Activated CD4-positive, alpha-beta T cell treated with anti-CD3 and anti-CD28 coated beads for 36 hours (primary cell): ENCODE measurements at places on chromosomes 6 and 20. TPM values are rescaled to one million over a fixed set of nuclear protein-coding genes. Genes with fewer than 3 reads are reported as not detected.

The DNAH8 gene
- not detected for total RNA-seq

The TP53INP2 gene
- 2.2 TPM for total RNA-seq

The DNMT3B gene
- total RNA-seq, result 1.6 TPM

The LRRC73 gene
- 0.18 TPM for total RNA-seq

The MRPS26 gene
- total RNA-seq, result 153 TPM

The OR5V1 gene
- not detected for total RNA-seq

The C20orf141 gene
- not detected for total RNA-seq

The RBBP8NL gene
- total RNA-seq, result not detected

The TGM3 gene
- not detected for total RNA-seq

The CYB5R4 gene
- 21.9 TPM for total RNA-seq

DNA sequence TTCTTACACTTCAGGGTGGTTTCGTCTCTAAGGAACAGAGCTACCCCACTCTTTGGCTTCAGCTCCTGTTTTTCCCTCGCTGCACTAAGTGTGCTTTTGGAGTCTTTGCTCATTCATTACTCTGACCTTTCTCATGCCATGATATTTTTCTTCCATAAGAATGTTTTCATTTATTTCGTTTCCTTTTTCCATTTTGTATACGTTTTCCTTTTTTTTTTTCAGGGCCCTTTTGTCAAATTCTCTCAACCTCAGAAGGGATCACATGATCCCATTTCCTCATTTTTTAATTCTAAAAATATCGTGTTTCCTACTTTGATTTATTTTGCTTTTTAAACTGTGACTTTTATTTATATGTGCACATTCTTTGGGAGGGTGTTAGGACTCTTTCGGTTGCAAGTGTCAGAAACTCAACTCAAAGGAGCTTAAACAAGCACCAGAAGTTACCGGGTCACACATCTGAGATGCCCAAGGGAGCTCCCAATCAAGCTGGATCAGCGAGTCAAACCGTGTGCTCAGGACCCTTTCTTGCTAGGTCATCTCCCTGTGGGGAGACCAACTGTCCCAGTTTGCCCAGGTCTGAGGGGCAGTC, 40.6 kb downstream of the GCNT2 start:
- DNase-seq, result no peak

- no peak for DNase-seq
Measured at GRCh38 chr6:6699741-6700367, 111.3 kb downstream of the LY86 start.

- DNase-seq, result peak; percentile 85
Measured at GRCh38 chr6:149140137-149140909, 177.2 kb upstream of the TAB2 start.

DNA sequence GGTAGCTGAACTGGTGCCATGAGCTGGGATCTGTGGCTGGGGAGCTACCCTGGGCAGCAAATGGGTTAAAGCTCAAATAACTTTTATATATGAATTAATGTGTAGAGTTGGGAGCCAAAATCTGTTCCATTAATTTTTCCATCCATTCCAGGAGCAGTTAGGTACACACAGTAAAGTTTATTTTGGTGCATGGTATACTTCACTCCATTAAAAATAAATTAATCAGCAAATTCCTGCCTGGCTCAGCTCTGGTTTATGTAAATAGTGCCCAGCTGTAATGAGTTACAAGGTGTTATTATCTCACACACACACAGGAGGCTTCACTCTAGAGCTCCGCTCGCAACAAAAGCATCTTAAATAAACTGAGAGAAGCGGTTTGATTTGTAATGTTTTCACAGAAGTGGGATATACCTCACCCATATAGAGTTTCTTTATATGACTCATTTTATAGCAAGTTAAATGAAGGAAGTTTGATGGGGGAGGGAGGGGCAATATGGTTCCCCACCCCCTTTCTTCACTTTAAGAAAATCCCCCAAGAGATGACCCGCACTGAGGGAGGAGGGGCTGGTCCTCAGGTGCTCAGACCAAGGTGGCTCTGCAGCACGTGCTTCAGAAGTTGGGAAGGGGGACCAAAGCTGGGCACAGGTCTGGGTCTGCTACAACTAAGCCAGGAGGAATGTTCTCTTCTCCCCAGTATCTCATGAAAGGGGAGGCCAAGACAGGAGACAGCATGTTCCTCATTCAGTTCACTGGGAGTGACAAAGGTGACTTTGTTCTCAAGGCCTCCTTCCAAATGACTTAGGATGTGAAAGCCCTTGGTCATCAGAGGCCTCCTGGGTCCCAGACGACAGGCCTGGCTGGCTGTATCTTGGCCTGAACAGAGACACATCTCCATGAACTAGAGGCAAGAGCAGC, 10.5 kb upstream of the FAM83C start:
- DNase-seq, result no peak

DNA sequence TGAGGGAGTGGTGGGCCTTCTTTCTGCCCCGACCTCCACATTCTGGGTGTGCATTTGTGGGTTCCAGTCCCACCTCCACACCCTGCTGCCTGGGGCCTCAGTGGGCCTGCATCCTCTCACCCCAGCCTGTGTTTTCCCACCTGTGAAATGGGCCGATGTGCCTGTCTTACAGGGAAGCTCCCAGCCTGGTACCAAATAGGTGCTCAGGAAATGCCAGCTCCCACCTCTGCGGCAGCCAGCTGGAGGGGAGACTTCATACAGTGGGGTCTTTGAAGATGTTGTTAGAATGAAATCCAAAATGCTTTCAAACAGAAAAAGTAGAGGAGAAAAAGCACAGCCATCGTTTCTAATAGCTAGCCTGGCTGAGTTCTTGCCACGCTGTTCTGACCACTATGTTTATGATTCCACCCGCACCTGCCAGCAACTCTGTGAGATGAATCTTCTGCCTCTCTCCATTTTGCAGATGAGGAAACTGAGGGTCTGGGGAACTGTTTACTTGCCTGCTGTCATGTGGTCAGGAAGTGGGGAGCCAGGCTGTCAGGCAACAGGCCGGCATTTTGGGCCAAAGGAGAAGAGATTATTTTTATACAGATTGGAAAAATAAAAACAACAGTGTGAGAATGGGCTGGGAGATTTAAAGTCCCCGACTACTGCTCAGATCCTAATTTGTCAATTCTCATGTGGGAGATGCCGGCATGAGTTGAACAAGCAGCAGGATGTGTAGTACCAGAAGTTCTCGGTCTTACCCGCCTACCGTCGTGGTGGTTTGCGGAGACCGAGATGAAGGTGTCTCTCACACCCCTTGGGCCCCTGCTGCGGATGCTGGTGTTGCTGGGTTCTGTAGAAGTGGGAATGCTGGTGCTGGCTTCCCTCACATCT, 4.6 kb downstream of the TMEM181 start:
- DNase-seq, result peak; percentile 46

DNA sequence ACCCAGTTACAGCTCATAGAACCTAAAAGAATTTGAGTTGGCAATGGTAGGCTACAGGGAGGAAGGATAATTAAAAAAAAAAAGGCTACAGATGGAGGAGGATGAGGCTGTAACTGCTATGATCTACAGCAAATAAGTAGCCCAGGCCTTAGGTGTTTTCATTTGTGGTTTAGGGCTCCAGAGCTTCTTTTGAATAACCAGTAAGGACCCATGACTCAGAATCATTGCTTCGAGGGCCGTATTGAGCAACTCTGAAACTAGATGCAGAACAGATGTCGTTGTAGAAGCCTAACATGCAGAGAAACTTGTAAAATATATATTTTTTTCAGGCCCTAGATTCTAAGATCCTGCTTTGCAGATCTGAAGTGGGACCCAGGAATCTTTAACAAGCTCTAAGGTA, 19.0 kb upstream of the ASIP start:
- peak; percentile 29 for DNase-seq

- no peak for DNase-seq
Measured at GRCh38 chr6:79802657-79803300, 144.6 kb downstream of the ELOVL4 start.

- no peak for DNase-seq
Measured at GRCh38 chr6:87408721-87409155, 966 bp downstream of the CFAP206 start.

DNA sequence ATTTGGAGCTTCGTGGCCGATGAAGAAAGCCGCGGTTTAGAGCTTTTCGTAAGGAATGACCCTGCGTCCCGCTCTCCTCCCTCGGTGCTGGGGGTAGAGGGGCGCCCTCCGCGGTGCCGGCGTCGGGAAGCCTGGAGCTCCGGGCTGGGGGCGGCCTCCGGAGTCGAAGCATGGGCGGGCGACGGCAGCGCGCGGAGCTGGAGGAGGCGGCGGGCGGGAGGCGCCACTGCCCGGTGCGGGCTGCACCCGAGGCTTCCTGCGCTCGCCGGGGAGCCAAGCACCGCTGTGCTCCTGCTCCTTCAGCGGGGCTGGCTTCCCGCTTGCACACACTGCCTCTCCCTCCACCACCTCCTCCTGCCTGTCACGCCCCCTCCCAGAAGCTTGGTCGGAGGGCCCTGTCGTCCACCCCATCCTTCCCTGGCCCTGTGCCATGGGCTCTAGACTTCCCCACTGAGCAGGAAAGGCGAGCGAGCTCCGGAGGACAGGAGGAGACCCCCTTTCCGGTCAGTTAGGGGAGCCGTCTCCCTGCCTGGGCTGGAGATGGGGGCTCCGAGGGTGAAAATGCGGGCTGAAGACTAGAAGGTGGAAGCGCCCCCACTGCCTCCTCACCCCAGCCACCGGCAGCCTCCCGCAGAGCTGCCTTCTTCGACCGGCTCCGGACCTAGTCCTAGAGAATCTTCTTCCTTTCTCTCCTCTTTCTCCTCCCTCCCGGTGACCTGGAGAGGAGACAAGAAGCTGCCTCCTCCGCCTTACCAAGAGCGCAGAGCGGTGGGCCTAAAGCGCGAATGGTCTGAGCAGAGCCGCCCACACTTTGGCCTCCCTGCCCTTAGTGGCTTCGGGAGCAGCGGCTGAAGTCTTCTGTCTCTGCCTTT, 1.8 kb downstream of the CDH4 start:
- DNase-seq, result no peak

DNA sequence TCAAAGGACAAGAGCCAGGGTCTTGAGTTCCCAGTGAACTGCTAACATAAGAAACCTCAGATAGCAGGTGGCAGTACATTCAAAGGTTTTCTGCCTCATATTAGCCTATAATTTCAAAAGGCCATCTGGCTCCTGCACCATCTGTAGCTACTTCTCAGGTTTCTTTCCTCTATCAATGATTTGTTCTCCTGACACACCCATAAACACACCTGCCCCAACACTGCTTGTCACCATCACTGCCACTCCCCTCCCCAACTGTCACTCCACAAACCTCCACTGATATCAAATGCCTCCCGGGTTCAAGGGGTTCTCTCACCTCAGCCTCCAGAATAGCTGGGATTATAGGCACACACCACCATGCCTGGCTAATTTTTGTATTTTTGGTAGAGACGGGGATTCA, 152.7 kb upstream of the SLC22A16 start:
- DNase-seq, result no peak

GRCh38 chr6:99521633-99522151, 6.5 kb upstream of the USP45 start:
- no peak for DNase-seq

DNA sequence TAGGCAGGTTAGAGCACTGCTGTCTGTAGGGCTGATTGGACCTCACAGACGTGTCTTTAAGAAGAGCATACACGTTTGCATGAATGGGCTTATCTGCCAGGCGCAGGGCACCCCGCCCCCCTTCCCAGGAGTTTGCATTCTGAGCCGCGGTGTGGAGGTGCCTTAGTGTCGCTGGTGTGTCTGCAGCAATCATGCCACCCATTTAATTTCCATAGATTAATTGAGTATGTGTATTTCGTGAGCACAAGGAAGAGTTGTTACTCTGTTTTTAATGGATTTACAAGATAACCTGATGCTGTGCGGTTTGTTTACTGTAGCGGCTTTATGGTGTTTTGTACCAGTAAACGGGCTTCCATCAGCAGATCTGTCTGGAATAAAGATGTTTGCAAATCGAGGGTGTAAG, 107.7 kb downstream of the ZDHHC14 start:
- DNase-seq, result no peak

DNA sequence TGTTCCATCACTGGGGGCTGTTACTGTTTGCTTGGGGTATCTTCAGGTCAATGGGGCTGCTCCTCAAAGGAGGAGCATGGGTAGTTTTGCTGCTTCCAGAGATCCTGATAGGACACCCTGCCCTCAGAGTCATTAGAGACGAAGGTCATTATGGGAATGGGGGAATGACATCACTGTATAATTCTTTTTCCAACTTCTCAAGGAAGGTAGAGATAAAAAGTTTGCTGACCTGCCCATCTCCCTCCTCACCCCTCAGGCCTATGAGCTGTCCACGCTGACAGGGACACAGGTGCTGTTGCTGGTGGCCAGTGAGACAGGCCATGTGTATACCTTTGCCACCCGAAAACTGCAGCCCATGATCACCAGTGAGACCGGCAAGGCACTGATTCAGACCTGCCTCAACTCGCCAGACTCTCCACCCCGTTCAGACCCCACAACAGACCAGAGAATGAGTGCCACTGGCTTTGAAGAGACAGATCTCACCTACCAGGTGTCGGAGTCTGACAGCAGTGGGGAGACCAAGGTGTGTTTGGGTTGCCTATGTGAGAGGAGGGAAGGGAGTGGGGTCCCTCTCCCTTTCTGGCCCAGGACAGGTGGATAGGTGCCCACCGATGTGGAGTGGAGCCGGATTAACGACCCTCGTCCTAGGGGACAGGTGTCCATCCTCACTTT, 2.7 kb downstream of the SRF start:
- peak; percentile 32 for DNase-seq

- no peak for DNase-seq
Measured at GRCh38 chr6:6892744-6893583, 214.8 kb upstream of the RREB1 start.

GRCh38 chr6:33748841-33749240, 2.1 kb upstream of the IP6K3 start:
- no peak for DNase-seq

DNA sequence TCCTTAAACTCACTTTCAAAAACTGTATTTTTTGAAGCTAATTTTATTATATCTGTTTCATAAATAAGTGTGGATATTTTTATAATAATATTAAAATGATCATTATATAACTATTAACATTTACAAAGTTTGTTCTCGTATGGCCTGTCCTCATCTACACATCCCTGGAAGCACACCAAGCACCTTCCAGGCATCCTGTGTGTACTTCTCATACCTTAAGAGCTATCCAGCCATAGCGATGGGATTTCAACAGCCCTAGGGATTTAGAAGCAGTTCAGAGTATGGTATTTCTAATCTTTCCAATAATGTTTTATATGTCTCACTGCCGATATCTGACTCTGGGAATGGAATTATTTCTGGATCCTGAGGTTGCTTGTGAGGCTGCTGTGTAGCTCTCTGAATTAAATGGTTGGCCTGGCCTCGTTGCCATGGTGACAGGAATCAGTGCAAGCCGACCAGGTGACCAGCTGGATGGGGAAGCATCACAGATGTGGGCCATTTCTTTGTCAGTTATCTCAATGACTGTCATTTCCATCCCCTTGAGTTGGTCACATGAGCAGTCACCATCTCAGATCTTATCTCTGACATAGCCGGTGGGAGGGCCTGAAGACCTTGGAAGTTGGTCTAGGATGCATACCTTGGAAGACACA, 265.2 kb upstream of the RIN2 start:
- no peak for DNase-seq
